GM13977 (cell line): ENCODE measurements at places on chromosomes 6 and 20.
A peak's percentile ranks its signal among the peaks of the same experiment; 100 is the strongest.

DNA sequence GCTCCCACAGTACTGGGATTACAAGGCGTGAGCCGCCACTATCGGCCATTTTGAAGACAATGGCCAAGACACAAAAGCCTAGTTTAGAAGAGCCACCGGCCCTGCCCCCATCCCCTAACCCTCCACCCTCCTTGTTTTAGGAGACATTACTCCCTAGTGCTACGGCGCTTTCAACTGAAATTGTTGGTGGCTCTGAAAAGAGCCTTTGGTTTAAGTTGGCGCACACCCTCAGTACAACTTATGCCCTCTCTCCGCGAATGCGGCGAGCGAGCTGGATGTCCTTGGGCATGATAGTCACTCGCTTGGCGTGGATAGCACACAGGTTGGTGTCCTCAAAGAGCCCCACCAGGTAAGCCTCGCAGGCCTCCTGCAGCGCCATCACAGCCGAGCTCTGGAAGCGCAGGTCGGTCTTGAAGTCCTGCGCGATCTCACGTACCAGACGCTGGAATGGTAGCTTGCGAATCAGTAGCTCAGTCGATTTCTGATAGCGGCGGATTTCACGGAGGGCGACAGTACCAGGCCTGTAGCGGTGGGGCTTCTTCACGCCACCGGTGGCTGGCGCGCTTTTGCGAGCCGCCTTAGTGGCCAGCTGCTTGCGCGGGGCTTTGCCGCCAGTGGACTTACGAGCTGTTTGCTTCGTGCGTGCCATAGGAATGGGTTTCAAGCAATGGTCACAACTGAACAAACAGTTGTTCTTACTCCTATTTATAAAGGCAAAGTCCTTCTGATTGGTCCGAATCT is 114.9 kb upstream of the BTN3A2 start:
- peak; percentile 55 for DNase-seq

- no peak for DNase-seq
These were observed 65.7 kb downstream of the CHD6 start for GRCh38 chr20:41552295-41553068.

DNA sequence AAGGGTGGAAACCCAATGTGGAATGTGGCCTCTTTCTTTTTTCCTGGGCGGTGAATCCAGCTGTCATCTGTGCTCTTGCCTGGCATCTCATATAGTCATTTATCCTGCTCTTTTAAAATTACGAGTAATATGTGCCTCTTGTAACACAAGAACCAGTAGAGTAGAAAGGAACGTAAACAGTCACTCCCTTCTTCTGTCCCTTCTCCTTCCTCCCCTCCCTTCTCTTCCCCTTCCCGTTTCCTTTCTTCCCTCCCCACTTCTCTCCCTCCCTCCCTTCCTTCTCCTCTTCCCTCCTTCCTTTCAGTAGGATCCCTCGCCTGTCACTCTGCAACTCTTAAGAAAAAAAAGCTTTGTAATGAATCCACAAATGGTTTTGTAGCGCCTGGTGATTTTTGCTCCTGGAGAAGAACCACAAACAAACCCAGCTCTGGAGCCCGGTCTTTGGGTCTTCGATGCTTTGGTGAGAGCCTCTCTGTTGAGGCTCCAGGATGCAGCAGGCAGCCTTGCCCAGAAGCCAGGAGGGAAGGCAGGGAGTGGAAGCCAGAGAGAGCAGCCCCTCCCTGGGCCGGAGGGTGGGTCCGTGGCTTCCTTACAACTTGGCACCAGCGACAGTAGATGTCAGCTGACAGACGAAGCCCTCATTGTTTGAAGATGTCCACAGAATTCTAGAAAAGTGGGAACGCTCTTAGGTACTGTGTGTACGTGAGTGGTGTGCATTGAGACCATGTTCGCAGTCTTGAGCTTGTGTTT is 15.0 kb downstream of the DUSP22 start:
- DNase-seq, result no peak

DNA sequence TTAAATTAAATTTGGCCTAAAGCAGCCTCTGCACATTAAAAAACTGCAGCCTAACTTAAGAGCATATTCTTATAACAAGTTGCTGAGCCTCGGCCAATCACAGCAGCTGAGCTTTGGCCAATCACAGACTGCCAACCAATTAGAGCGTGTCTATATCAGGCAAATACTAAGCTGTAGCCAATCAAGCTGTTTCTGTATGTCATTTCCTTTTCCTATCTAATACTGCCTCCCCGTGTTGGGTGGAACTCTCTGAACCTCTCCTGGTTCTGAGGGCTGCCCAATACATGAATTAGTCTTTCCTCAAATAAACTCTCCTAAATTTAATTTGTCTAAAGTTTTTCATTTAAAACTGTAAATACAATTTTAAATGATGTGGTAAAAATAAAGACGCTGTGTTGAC is 3.9 kb upstream of the TMEM244 start:
- DNase-seq, result no peak

DNA sequence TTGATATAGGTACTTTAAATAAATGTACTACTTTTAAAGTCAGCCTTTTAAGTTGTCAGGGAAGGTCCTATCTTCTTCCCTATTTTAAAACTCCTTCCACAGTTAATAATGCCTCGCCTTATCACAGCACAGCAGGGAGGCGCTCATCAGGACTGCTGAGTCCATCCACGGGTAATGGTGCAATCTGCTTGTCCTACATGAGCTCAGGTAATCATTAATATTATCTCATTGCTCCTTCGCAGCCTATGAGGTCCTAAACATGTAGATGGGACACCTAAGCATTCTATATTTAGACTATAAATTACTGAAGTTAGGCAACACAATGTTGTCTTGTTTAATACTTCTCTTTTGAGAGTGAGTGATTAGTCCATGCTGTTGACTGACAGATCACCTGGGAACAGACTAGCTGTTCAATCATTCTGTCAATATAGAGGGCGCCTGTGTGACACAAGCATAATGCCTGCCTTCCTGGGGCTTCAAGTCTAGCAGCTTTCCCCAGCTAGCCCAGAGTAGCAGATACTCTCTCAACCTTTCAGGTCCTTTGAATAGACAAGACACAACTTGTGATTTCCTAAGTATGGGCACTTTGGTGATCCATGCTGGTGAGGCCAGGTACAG is 91.0 kb downstream of the FYN start:
- no peak for DNase-seq

DNA sequence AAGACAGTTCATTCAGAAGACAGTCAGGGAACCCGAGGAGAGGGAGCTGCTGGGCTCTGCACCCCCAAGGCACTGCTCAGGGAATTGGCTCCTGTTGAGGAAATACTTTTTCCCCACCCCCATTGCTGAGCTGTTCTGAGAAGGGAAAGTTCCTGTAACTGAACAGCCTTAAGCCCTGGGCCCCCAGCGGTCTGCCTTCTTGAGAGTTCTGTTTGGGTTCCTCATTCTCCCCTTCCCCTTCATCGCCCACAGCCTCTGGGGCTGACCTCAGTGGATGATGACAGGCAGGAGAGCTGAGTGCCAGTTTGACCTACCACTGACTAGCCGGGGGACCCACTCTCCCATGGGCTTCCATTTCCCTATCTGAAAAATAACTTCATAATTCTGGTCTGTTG is 10.7 kb downstream of the HCK start:
- DNase-seq, result peak; percentile 37

GRCh38 chr6:44563397-44563796 is 175.9 kb downstream of the CDC5L start:
- no peak for DNase-seq

DNA sequence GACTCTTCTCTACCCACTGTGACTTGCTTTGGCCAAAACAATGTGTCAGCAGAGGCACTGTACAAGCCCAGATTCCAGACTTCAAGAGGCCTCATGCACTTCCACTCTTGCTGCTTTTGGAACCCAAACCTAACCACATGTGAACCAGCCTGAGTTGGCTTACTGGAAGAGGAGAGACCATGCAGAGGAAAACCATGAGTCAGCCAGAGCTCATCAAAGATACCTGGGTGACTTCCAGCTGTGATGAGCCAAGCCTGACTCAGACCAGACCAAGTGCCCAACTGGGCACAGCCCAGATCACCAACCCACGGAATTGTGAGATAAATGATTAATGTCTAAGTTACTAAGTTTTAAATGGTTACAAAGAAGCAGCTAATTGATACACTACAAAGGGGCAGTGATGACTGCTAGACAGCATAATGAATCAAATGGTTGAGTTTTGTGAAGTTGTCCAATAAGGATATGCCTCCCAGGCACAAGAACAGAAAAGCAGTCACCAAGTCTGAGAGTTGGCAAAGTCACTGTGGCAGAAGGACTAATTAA is 16.2 kb upstream of the BEND6 start:
- DNase-seq, result no peak

- no peak for DNase-seq
These were observed 245.5 kb upstream of the ECI2 start for GRCh38 chr6:4380881-4381281.

DNA sequence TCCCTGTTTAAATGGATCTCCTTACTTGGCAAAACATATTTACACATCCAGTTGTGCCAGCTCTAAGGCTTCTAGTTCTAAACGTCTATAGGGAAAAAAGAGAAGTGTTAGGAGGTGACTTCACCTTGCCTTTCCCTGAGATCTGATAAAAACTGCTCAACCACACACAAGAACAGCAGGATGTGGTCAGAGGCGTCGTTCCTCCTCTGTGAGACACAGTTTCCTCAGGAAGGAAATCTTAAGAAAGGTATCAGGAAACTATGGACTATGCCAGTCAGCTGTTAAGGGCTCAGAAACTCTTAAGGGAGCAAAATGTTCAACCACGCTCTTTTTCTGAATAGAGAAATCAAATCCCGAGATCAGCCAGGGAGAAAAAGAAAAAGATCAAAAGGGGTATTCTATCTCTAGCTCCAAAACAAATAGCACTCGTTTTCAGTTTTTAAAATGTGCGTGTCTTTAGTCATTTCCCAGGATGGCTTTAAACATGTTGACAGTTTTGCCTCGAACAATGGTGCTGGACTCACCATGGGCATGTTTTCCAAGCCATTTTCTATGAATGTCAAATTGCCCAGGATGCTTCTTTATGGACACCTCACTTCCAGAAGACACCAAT is 154.5 kb downstream of the HACE1 start:
- no peak for DNase-seq
